ENCODE measurements at places on chromosomes 5 and 9. TPM values are rescaled to one million over a fixed set of nuclear protein-coding genes. Genes with fewer than 3 reads are reported as not detected.

The SIMC1 gene
- total RNA-seq, result 31.1 TPM

The HTR4 gene
- total RNA-seq, result not detected

The C1QTNF2 gene
- 0.39 TPM for total RNA-seq

The NTNG2 gene
- 3.0 TPM for total RNA-seq

The ADAMTSL2 gene
- 0.06 TPM for total RNA-seq

The MARCOL gene
- total RNA-seq, result not detected

The SLC35D2 gene
- 1.1 TPM for total RNA-seq

GRCh38 chr9:135504262-135505243 is 4.1 kb downstream of the MRPS2 start:
- no peaks in the 10 kb centered on the region for H3K27me3 ChIP-seq
- peak; percentile 73 for DNase-seq
- peaks cover 37% of the 10 kb centered on the region for H3K36me3 ChIP-seq
- H3K4me1 ChIP-seq, result peaks cover 12% of the 10 kb centered on the region
- H3K27ac ChIP-seq, result no peak overlapping the region

DNA sequence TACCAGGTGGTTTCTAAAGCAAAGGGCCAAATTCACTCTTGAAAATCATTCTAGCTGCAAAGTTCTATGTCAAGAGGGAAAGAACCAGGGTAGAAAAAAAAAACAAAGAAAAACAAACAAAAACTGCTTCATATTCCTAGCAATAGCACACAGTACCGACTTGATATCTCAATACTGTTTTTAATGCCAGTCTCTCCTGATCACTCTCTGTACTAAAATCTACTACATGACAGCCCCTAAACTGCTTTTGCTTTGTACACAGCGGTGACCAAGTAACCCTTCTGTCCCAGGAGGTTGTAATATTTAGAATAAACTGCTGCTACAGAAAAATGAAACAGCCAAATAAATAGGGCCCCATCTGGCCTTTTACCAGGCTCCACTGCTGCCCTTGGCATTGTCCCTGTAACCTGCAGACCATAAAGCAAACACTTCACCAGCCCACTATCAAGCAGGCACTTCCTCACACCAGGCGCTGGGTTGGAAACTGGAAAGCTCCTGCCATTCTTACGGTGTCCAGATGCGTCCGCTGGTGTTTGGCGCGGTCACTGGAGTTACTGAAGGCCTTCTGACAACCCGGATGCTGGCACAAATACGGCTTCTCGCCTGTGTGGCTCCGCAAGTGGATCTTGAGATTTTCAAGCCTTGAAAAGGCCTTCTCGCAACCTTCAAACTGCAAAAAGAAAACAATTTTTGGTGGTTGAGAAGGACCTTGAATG is 363.2 kb downstream of the GLIS3 start:
- peaks cover 3% of the 10 kb centered on the region for H3K4me1 ChIP-seq
- H3K36me3 ChIP-seq, result no peaks in the 10 kb centered on the region
- no peak overlapping the region for H3K4me3 ChIP-seq
- H3K27me3 ChIP-seq, result no peaks in the 10 kb centered on the region

GRCh38 chr5:90434116-90434714 is 24.7 kb upstream of the CETN3 start:
- no peak overlapping the region for H3K27ac ChIP-seq
- peak; percentile 67 for DNase-seq
- no peaks in the 10 kb centered on the region for H3K36me3 ChIP-seq
- no peak overlapping the region for H3K4me3 ChIP-seq
- H3K4me1 ChIP-seq, result no peaks in the 10 kb centered on the region

DNA sequence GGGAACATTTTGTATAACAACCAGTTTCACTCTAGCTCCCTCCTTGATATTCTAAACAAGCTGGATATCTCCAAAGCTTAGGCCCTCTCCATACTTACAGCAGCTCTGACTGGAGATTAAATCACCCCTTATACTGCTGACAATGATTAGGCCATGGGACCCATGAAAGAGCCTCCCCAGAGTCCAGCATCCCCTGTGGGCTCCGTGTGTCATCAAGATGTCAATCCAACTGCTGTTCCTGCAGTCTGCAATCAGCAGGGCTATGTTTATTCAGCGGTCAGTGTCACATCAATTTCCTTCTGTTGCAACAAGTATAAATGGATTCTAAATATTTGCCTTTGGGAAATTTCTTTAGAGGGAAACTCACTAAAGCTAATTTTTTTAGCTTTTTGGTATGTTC is 26.6 kb downstream of the PCDHAC2 start:
- peaks cover 25% of the 10 kb centered on the region for H3K4me1 ChIP-seq
- no peaks in the 10 kb centered on the region for H3K36me3 ChIP-seq
- H3K27me3 ChIP-seq, result no peaks in the 10 kb centered on the region
- no peak overlapping the region for H3K4me3 ChIP-seq
- H3K27ac ChIP-seq, result no peak overlapping the region
- DNase-seq, result no peak

DNA sequence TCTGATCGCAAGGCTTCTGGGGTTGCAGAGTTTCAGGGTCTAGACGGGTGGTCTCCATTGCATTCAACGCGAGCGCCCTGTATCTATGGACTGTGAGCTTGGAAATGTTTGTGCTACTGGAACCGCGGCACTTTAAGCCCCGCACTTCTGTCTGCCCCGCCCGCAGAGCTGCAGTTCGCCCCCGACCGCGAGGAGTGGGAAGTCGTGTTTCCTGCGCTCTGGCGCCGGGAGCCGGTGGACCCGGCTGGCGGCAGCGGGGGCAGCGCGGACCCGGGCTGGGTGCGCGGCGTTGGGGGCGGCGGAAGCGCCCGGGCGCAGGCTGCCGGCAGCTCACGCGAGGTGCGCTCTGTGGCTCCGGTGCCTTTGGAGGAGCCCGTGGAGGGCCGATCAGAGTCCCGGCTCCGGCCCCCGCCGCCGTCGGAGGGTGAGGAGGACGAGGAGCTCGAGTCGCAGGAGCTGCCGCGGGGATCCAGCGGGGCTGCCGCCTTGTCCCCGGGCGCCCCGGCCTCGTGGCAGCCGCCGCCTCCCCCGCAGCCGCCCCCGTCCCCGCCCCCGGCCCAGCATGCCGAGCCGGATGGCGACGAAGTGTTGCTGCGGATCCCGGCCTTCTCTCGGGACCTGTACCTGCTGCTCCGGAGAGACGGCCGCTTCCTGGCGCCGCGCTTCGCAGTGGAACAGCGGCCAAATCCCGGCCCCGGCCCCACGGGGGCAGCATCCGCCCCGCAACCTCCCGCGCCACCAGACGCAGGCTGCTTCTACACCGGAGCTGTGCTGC is 1.0 kb downstream of the ADAMTS19 start:
- H3K27ac ChIP-seq, result no peak overlapping the region
- DNase-seq, result peak; percentile 32
- peaks cover 8% of the 10 kb centered on the region for H3K4me1 ChIP-seq
- peaks cover 88% of the 10 kb centered on the region for H3K27me3 ChIP-seq
- H3K36me3 ChIP-seq, result no peaks in the 10 kb centered on the region
- H3K4me3 ChIP-seq, result peak overlapping the region; percentile 25

DNA sequence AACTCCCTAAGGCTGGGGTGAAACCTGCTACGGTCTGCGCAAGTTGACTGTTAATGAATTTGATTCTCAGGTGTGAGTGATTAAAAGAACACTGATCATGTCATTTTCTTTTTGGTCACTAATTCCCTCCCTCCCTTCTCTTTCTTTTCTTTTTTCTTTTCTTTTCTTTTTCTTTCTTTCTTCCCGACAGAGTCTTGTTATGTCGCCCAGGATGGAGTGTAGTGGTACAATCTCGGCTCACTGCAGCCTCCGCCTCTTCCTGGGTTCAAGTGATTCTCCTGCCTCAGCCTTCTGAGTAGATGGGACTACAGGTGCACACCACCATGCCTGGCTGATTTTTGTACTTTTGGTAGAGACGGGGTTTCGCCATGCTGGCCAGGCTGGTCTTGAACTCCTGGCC is 2.6 kb downstream of the ANXA1 start:
- peak overlapping the region; percentile 65 for H3K4me3 ChIP-seq
- H3K27ac ChIP-seq, result peak overlapping the region; percentile 90
- H3K27me3 ChIP-seq, result no peaks in the 10 kb centered on the region

DNA sequence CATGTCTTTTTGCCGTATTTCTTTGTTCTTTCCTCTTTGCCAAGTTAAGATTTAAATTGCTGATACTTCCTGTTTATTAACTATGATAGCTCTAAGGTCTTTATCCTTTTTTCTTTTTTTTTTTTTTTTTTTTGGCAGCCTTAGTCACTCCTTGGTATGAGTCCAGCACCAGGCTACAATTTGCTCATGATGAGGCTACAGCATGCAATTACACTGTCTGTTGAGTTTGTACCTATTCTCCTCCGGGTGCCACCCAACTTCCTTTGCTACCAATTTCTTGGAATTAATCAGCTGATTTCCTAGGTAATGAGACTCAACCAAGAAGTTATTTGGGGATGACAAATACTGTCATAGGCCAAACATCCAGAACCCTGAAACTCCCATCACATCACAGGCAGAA is 25.5 kb downstream of the ACTL7B start:
- no peaks in the 10 kb centered on the region for H3K36me3 ChIP-seq
- no peaks in the 10 kb centered on the region for H3K4me1 ChIP-seq
- no peak overlapping the region for H3K4me3 ChIP-seq
- no peaks in the 10 kb centered on the region for H3K27me3 ChIP-seq

GRCh38 chr9:94140791-94141790 is 56.8 kb downstream of the PTPDC1 start:
- H3K4me3 ChIP-seq, result no peak overlapping the region
- no peak overlapping the region for H3K27ac ChIP-seq
- no peaks in the 10 kb centered on the region for H3K27me3 ChIP-seq
- peaks cover 10% of the 10 kb centered on the region for H3K4me1 ChIP-seq
- no peaks in the 10 kb centered on the region for H3K36me3 ChIP-seq

DNA sequence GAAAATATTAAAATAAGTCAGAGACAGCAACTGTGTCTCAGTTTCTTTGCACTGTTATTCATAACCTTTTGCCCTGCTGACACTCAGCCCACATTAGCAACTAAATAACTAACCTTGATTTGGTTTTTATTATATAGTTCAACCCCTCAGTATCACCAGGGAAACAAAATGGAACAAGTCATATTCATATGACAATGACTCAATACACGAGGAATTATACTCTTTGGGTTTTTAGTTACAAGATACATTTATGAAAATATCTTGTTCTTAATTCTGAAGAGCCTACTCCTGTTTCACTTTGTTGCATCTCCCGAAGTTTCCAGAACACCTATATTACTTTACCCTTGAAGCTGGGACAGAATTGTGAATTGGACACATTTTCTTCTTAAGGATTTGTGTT is 845.4 kb downstream of the EFNA5 start:
- no peak overlapping the region for H3K4me3 ChIP-seq
- no peaks in the 10 kb centered on the region for H3K27me3 ChIP-seq
- H3K4me1 ChIP-seq, result no peaks in the 10 kb centered on the region
- H3K27ac ChIP-seq, result no peak overlapping the region
- no peaks in the 10 kb centered on the region for H3K36me3 ChIP-seq
- no peak for DNase-seq

DNA sequence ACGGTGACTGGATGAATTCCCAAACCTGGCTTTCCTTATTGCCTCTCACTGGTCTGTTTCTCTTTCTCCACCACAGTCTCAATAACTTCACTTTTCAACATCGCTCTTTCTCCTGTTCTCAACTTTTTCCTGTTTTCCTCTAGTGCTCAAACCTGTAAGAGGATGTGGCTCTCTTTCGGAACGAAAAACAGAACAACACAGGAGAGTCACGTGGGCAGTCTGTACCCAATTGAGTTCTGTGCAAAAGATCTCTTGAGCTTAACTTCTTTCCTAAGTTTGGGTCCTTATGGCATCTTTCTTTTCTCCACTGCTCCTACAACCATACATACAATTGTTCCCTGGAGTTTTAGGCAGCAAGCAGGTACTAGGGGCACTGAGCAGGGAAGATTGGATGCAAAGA is 8.9 kb downstream of the HAVCR1 start:
- H3K4me1 ChIP-seq, result no peaks in the 10 kb centered on the region
- no peak for DNase-seq
- no peak overlapping the region for H3K4me3 ChIP-seq
- peaks cover 3% of the 10 kb centered on the region for H3K27me3 ChIP-seq

- H3K4me1 ChIP-seq, result no peaks in the 10 kb centered on the region
- no peak within 1 kb of the TSS for H3K27ac ChIP-seq
- no peak within 1 kb of the TSS for H3K4me3 ChIP-seq
- peak; percentile 48 for DNase-seq
- no peaks in the 10 kb centered on the region for H3K36me3 ChIP-seq
Observed at GRCh38 chr5:141369994-141370848, at the start of gene PCDHGB3. TSS of gene PCDHGB3 (plus strand) at chr5:141370242. CDS start at chr5:141370395, 153 bp downstream.

DNA sequence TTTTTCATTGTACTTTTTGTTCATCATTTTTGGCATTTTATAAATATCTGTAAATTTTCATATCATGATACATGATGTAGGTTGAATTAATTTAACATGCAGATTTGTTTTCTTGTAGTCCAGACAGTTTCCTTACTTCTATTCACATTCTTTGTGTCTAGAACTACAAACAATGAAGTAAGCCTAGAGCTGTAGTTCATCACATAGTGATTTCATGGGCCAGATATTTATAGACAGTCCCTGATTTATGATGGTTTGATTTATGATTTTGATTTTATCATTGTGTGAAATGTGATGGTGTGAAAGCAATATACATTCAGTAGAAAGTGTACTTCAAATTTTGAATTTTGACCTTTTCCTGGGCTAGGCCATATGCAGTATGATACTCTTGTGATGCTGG is 139.0 kb downstream of the ARHGEF28 start:
- H3K4me3 ChIP-seq, result no peak overlapping the region
- H3K27ac ChIP-seq, result no peak overlapping the region
- no peak for DNase-seq
- no peaks in the 10 kb centered on the region for H3K36me3 ChIP-seq
- H3K4me1 ChIP-seq, result no peaks in the 10 kb centered on the region
- H3K27me3 ChIP-seq, result no peaks in the 10 kb centered on the region

DNA sequence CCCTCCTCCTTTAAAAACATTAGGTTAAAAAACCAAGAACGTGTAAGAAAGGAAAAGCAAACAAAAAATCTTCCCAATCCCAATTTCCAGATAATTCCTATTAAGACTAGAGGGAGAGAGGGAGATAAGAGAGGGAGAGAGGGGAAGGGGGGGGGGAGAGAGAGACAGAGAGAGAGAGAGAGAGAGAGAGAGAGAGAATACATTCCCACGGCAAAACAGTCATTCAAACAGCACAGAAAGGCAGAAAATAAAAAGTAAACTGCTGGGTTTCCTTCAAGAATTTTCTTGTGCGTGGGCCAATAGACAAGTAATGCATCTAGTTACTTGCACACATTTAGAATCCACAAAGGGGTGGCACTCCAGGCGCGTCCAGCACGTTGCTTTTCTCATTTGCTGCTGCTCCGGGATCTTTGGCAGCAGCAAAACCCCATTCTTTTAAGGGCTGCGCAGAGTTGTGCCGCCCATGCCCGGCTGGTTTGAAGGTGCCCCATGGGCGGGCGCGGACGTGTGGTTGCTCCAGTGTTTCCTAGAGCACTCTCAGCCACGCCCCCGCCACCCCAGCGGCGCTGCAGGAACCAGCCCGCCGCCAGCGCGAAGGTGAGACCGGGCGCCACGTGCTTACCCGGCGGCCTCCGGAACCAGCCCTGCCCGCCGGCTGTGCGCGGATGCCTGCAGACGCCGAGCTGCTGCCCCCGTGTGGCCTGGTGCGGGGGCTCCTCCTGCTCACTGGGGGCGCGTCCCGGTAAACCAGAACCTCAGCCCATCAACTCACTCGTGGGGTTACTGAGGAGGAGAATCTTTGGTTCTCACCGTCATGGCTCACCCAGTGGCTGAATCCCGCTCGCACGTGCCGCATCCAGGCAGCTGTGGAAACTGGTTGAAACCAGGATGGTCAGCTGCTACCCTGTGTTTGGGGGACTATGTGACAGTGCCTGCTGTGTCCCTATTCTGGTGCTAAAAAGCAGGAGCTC is 44.6 kb downstream of the STC2 start:
- peak; percentile 80 for DNase-seq
- no peaks in the 10 kb centered on the region for H3K36me3 ChIP-seq
- no peaks in the 10 kb centered on the region for H3K4me1 ChIP-seq
- peak overlapping the region; percentile 17 for H3K4me3 ChIP-seq
- H3K27me3 ChIP-seq, result no peaks in the 10 kb centered on the region

GRCh38 chr5:159774476-159775031 is 141.7 kb upstream of the ADRA1B start:
- H3K27me3 ChIP-seq, result peaks cover 28% of the 10 kb centered on the region
- H3K4me3 ChIP-seq, result no peak overlapping the region
- no peaks in the 10 kb centered on the region for H3K4me1 ChIP-seq
- H3K27ac ChIP-seq, result no peak overlapping the region
- no peaks in the 10 kb centered on the region for H3K36me3 ChIP-seq

All from A673 (cell line).